Effector memory CD4-positive, alpha-beta T cell (primary cell): ENCODE measurements at places on chromosomes 7 and 10.

GRCh38 chr10:99924451-99925255 is 85.1 kb downstream of the DNMBP start:
- no peak for DNase-seq

DNA sequence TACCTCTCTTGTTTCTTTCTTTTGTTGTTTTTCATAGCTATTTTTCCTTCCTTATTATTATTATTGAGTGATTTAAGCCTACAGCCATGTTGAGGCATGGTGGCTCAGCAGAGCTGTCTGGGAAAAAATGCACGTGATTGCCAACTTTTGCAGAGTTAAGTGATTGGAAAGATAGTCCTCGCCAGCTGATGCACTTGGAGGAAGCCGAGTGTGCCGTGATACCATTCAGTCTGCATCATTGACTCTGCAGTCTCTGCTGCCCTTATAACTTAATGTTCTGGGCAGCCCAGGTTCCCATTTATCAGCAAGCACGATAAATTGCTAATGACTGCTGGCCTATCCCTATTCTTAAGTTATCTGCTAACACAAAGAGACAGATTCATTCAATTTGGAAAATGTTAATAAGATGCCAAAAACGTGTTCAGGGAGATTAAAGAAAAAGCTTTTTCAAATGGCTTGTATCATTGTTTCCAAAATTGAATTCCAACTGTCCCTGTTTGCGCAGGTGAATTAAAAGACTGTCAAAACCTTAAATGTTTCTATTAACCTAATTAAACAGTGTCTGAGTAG is 232.9 kb upstream of the NPY start:
- DNase-seq: no peak

GRCh38 chr7:88806280-88807037 is 10.9 kb upstream of the TEX47 start:
- no peak for DNase-seq

DNA sequence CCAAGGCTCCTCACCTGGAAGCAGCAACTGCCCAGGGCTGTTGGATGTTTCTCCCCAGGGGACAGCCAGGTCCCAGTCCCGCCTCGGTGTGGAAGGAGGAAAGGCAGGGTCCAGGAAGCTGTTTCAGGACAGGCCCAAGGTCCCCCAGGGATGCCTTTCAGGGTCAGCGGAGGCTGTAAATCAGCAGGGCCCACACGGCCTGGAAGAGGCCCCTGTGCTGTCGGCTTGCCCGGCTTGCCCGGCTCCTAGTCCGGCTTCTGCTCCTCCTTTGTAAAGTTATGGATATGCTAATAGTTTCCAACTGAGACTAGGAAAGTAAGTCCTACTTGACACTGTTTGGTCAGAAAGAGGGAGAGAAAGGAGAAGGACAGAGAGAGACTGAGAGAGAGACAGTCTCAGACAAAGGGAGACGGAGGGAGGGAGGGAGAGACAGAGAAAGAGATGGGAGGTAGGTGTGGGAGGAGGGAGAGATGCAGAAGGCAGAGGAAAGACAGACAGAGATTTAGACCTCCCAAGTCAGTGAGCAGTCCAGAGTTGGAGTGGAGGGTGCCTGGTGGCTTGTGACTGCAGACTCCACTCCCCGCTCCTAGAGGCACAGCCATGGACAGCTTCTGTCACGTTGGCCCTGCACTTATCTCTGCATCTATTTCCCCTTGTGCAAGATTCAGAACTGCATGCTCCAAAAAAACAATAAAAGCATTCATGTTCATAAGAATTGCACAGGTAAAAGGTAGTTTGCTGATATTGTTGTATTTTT is 10.5 kb downstream of the IKZF1 start:
- no peak for DNase-seq

GRCh38 chr7:72437610-72438009 is 25.5 kb upstream of the CALN1 start:
- no peak for DNase-seq
